ENCODE measurements at places on chromosomes 1 and 21.

DNA sequence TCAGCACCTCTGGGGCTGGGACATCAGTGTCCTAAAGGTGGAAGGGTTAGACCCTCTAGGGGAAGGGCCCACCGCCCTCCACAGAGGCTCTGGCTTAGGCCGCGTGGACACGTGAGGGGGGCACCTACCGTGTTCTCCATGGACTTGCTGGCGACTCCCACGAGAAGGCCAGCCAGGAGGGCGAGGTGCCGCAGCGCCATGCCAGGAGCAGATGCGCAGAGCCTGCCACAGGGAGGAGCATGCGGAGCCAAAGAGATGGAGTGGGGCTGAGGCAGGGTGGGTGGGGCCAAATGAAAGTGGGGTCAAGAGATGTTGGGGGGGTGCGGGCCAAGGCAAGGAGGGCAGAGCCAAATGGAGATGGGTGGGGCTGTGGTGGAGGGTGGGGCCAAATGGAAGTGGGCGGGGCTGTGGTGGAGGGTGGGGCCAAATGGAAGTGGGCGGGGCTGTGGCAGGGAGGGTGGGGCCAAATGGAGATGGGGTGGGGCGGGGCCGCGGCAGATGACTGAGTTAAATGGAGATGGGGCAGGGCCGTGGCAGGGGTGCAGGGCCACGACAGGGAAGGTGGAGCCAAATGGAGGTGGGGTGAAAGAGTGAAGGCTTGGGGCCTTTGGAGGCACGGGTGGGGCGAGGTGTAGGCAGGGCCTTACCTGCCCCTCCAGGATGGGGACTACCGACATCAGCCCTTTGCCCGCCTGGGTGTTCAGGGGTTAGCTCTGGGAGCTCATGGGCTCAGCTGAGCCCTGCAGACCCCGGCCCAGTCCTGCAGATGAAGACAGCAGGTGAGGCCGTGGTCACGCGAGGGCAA, 17.4 kb upstream of the RNF223 start:
- DNase-seq, result no peak

GRCh38 chr21:44533121-44533890, 6.7 kb downstream of the KRTAP10-1 start:
- DNase-seq, result no peak

DNA sequence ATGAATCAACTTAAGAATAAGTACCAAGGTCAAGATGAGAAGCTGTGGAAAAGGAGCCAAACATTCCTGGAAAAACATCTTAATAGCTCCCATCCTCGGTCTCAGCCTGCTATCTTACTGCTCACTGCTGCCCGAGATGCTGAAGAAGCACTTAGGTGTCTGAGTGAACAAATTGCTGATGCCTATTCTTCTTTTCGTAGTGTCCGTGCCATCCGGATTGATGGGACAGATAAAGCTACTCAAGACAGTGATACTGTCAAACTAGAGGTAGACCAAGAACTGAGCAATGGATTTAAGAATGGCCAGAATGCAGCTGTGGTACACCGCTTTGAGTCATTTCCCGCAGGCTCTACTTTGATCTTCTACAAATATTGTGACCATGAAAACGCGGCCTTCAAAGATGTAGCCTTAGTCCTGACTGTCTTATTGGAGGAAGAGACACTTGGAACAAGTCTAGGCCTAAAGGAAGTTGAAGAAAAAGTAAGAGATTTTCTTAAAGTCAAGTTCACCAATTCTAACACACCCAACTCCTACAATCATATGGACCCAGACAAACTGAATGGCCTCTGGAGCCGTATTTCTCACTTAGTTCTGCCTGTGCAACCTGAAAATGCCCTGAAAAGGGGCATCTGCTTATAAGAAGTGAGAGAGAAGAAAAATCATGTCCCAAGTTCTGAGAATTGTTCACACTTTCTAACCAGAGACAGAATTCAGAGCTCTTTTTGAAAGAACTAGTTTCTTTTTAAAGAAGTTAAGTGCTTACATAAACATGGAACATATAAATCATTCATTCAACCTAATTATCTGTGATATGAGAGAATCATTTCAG, 35.7 kb downstream of the TOR1AIP1 start:
- no peak for DNase-seq

DNA sequence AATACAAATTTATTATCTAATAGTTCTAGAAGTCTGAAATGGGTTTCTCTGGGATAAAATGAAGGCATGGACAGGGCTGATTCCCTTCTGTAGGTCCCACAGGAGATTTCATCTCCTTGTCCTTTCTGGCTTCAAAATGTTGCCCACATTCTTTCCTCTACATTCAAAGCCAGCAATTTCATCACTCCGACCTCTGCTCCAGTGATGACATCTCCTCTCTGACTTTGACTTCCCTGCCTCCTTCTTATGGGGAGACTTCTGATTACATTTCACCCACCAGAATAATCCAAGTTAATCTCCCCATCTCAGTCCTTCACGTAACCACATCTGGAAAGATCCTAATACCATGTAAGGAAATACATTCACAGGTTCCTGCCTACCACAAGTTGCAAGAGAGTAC, 358.0 kb upstream of the C1orf87 start:
- DNase-seq, result no peak

- no peak for DNase-seq
These were observed 68.8 kb upstream of the COL6A1 start for GRCh38 chr21:45912611-45913417.

GRCh38 chr1:2845869-2846268, 44.4 kb upstream of the TTC34 start:
- no peak for DNase-seq

GRCh38 chr1:81242103-81242502, 558.6 kb upstream of the ADGRL2 start:
- no peak for DNase-seq

DNA sequence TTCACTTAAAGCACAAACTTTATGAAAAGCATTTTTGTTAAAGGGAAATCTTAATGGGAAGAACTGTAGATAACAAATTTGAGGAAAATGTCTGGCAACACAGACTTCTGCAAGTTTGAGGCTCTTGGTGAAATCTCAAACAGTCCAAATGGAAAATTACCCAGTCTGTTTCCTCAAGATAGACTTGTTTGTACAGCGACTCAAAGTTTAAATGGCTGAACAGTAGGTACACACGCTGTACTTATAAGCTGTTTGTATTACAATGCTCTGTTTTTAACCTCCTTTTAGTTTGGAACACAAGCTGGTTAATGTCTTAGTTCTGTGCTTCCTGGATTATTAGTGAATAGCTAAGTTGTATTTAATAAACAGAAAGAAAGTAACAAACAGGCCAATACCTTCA, 217.1 kb downstream of the NFIA start:
- no peak for DNase-seq

- DNase-seq, result no peak
These were observed at the start of gene LCE4A for GRCh38 chr1:152707860-152708259. Gene LCE4A, plus strand, starts transcription at chr1:152708160. Its CDS starts 916 bp downstream, at chr1:152709076.

DNA sequence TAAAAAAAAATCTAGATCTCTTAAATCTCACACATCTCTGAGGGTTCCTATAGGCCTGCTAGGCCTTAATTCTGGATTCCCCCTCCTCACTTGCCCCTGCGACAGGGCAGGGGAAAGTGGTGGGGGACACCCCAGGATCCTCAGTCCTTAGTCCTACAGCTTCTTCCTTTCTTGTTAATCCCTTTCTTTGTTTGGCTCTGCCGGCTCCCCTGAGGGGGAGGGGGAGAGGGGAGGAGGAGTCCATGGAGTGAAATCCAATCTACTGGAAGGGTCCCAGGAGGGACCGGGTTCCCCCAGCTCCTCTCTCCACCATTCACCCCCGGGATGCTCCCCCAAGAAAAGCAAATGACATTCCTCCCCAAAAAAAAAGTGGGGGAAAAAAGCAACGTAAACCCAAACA, 8.5 kb downstream of the MEX3A start:
- DNase-seq, result no peak

DNA sequence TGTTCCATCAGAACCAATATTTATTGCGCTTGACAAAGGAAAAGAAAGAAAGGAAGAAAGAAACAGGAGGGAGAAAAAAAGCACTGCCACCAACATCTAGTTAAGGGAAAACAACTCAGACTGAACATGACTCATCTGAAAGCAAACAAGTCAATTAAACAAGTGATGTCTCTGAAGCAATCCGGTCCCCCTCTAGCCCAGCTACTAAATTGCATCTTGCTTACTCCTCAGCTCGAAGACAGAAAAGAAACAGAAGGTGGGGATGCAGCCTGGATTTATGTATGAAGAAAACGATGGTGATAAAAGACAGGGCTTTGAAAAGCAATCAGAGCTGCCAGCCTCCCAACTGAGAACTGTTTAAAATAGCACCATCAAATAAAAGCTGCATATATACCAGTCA, 188.2 kb downstream of the OMA1 start:
- no peak for DNase-seq

GRCh38 chr1:155940482-155940992, 901 bp upstream of the RXFP4 start:
- DNase-seq, result no peak

- DNase-seq, result peak; percentile 32
These were observed 459.2 kb upstream of the RUNX1 start for GRCh38 chr21:35508139-35508888.

DNA sequence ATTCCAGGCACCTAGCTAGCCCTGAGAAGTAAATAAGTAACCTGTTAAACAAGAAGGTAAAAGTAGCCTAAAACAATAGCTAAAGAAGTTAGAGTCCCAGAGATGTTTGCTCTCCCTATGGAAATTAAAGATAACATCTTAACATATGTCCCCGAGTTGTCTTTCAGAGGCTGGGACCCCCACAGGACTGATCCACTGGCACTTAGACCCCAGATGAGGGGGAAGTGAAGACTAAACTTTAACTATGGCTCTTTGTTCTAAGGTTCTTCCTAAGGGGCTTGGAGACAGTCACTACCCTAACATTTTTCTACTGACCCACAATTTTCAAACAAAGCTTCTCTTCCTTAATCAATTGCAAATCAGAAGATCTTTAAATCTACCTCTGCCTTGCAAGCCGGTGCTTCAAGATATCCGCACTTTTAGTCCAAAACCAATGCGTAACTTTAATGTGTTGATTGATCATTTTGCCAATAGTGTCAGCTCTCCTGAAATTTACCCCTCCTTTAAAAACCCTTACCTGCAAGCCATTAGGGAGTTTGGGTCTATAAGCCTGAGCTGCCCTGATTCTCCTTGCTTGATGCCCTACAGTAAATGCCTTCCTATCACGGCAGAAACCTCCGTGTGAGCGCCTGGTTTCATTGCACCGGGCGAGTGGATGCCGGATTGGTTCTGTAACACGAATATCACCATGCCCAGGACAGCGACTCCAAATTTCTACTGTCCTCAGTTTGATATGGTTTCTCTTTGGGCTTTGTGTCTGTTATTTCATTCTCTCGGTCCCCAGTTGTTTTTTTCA, 404.4 kb downstream of the SIPA1L2 start:
- DNase-seq, result no peak

DNA sequence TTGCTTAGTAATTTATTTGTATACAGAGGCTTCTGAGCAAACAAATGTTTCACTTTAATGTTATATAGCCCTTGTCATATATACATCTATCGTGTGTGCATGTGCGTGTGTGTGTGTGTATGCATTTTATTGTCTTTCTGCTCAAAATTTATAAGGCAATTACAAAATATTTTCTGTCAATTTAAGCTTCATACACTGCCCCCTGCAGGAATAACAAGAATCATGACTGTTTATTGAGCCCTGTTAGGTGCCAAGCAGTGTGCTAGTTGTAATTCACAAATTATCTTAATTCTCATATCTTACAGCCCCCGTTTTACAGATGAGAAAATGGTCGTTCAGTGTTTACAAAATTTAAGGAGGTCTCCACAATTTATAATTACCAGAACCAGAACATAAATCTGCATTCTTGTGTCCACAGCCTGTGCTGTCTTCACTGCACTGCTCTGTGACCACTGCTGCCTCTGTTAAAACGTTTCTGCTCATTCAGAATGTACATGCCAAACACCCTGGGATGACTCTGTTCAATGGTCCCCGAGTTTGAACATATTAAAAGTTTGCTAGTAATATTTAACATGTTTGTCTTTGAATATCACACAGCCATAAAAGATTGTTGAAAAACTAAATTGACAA, 181.3 kb downstream of the ATP6V1G3 start:
- no peak for DNase-seq

DNA sequence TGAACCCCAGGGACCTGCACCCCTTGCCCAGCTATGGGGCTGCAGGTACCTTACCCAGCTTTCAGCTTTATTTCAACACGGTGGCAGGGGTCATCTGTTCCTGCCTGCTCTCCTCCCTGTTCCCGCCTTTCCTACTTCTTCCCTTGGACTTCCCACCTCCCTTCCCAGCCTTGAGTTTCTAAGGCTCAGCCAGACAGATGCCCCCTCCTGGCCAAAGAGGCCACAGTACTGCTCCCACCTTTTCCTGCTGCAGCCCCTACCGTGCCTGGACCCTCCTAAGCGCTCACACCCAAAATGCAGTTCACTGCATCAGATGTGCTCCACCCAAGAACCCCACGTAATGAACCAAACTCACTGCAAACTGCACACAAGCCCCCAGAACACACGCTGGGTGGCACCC, 7.7 kb downstream of the NOC2L start:
- no peak for DNase-seq

GRCh38 chr21:28705616-28706015, 287.1 kb downstream of the LTN1 start:
- no peak for DNase-seq

- DNase-seq, result peak; percentile 68
These were observed 2.7 kb upstream of the RAD54L start for GRCh38 chr1:46244656-46245371.

DNA sequence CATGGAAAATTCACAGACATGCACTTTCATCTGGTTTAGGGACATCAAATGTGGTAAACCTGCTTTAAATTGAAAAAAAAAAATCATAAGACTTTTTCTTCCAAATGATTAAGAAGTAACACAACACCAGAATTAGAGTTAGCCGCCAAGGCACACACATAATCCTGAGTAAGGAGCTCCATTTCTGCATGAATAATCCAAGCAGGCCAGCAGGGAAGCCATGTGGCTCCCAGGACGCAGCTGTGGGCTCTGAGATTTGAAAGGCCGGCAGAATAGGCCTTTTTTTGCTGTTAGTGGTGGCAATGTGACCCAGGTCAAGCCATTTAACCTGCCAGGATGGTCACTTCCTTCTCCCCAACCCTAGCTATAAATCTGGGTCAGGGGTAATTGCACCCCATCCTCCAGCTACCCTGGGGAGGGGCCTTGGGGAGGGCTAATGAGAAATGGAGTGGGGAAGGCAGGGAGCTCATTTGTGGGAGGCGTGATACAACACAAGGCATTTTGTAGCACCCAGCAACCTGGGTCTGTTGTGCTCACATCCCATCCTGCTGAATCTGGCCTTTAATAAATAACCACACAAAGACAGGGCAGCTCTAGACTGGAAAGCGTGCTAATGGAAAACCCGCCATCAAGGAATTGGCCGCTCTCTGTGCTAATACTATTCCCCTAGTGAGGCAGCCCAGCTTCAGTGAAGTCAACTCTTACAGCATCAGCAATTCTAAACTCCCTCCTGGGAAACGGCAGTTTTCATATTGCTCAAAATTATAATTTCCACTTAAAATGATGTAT, 178.5 kb downstream of the RHOU start:
- no peak for DNase-seq
